A549 treated with Hydrocortisone at 1 μM for 4 hours (cell line): ENCODE measurements at places on chromosomes 7 and 10. TPM values are rescaled to one million over a fixed set of nuclear protein-coding genes. Genes with fewer than 3 reads are reported as not detected.

Gene ACSM6
- not detected in 5 replicates for total RNA-seq

Gene OR13A1
- total RNA-seq: 0.05 TPM in 1 of 5 replicates, not detected in the others

Gene TFAM
- total RNA-seq: 66.2 to 88.5 TPM (median 69.6 TPM) in 5 replicates

Gene CALY
- total RNA-seq: 0.45 to 0.71 TPM (median 0.59 TPM) in 5 replicates

Gene GIGYF1
- 14.9 to 18.4 TPM (median 16.5 TPM) in 5 replicates for total RNA-seq

Gene AKR1C4
- 0.10 to 0.32 TPM (median 0.30 TPM) in 5 replicates for total RNA-seq

Gene CYP2W1
- total RNA-seq: not detected in 5 replicates

Gene UBE3C
- total RNA-seq: 58.3 to 86.1 TPM (median 65.3 TPM) in 5 replicates

Gene NUTM2E
- total RNA-seq: 0.30 to 0.47 TPM (median 0.38 TPM) in 5 replicates

Gene ZNF804B
- not detected in 5 replicates for total RNA-seq

Gene CCDC172
- total RNA-seq: not detected in 5 replicates

Gene RBP3
- not detected in 5 replicates for total RNA-seq

Gene SUV39H2
- total RNA-seq: 17.2 to 21.0 TPM (median 20.3 TPM) in 5 replicates

Gene ZNF365
- 0.83 to 1.2 TPM (median 1.0 TPM) in 5 replicates for total RNA-seq

Gene HELLS
- 22.6 to 36.2 TPM (median 24.8 TPM) in 5 replicates for total RNA-seq

Gene FAM237B
- total RNA-seq: 0.02 to 0.06 TPM (median 0.03 TPM) in 4 of 5 replicates, not detected in the other

Gene CHST3
- 43.0 to 57.6 TPM (median 51.6 TPM) in 5 replicates for total RNA-seq

Gene SFRP4
- total RNA-seq: 3.0 to 4.4 TPM (median 3.3 TPM) in 5 replicates

Gene FZD1
- total RNA-seq: 2.1 to 2.4 TPM (median 2.3 TPM) in 5 replicates

Gene SMARCD3
- 8.3 to 9.9 TPM (median 9.7 TPM) in 5 replicates for total RNA-seq

Gene ITIH2
- 0.26 to 0.41 TPM (median 0.38 TPM) in 5 replicates for total RNA-seq

Gene HYAL4
- not detected in 5 replicates for total RNA-seq

Gene TLL2
- 0.11 to 0.16 TPM (median 0.12 TPM) in 5 replicates for total RNA-seq

Gene SPDYE2
- total RNA-seq: 0.05 TPM in 1 of 5 replicates, not detected in the others

Gene TMEM139
- total RNA-seq: 0.53 to 1.5 TPM (median 0.68 TPM) in 5 replicates

Gene A1CF
- 0.01 to 0.13 TPM (median 0.05 TPM) in 3 of 5 replicates, not detected in the others for total RNA-seq
